ENCODE measurements at places on chromosomes 1 and 21. TPM values are rescaled to one million over a fixed set of nuclear protein-coding genes. Genes with fewer than 3 reads are reported as not detected.

PIGR gene
- not detected for total RNA-seq

MTARC2 gene
- total RNA-seq, result 13.3 TPM

C1orf105 gene
- not detected for total RNA-seq

ATP6V0B gene
- total RNA-seq, result 93.2 TPM

NEK2 gene
- total RNA-seq, result 37.0 TPM

EXTL1 gene
- total RNA-seq, result not detected

LORICRIN gene
- total RNA-seq, result not detected

CACNA1S gene
- total RNA-seq, result not detected

CR1L gene
- 0.15 TPM for total RNA-seq

RNF186 gene
- not detected for total RNA-seq

BTBD19 gene
- 2.6 TPM for total RNA-seq

DDAH1 gene
- 7.1 TPM for total RNA-seq

TFF3 gene
- not detected for total RNA-seq

ZNF697 gene
- total RNA-seq, result 1.7 TPM

S100A6 gene
- 3,871 TPM for total RNA-seq

F13B gene
- total RNA-seq, result 0.08 TPM

PTGS2 gene
- total RNA-seq, result 3.5 TPM

CFAP74 gene
- 0.06 TPM for total RNA-seq

TMEM269 gene
- 0.05 TPM for total RNA-seq

LRRC53 gene
- not detected for total RNA-seq

HES4 gene
- total RNA-seq, result 60.9 TPM

S100A7 gene
- total RNA-seq, result not detected

ARMH1 gene
- total RNA-seq, result 0.66 TPM

KIF14 gene
- 8.2 TPM for total RNA-seq

S100A12 gene
- total RNA-seq, result not detected

NFASC gene
- total RNA-seq, result 1.1 TPM

PRELP gene
- not detected for total RNA-seq

AKIRIN1 gene
- 45.0 TPM for total RNA-seq

PRUNE1 gene
- 17.8 TPM for total RNA-seq

NUAK2 gene
- 24.7 TPM for total RNA-seq

DMBX1 gene
- 0.49 TPM for total RNA-seq

SLC35F3 gene
- 5.3 TPM for total RNA-seq

TLR5 gene
- total RNA-seq, result 0.13 TPM

CNST gene
- total RNA-seq, result 8.1 TPM

SLC45A1 gene
- 11.3 TPM for total RNA-seq

OPRD1 gene
- 0.07 TPM for total RNA-seq

SPRR1B gene
- not detected for total RNA-seq

AK4 gene
- total RNA-seq, result 31.8 TPM

RNU1-4 gene
- 44.9 TPM for total RNA-seq

ICOSLG gene
- 4.1 TPM for total RNA-seq

PROK1 gene
- total RNA-seq, result not detected

TMEM125 gene
- total RNA-seq, result not detected

S100A5 gene
- 1.1 TPM for total RNA-seq

KLF17 gene
- total RNA-seq, result 0.50 TPM

SERINC2 gene
- 29.7 TPM for total RNA-seq

Measured in A549 treated with AZD2906 at 1 μM for 4 hours (cell line).